H1 (cell line): ENCODE measurements at places on chromosomes 6 and 20. TPM values are rescaled to one million over a fixed set of nuclear protein-coding genes. Genes with fewer than 3 reads are reported as not detected.

The PRR18 gene
- 0.19 and 0.23 TPM in 2 replicates for total RNA-seq

The MEI4 gene
- total RNA-seq = 0.23 and 0.24 TPM in 2 replicates

The GSTA2 gene
- total RNA-seq = not detected in 2 replicates

DNA sequence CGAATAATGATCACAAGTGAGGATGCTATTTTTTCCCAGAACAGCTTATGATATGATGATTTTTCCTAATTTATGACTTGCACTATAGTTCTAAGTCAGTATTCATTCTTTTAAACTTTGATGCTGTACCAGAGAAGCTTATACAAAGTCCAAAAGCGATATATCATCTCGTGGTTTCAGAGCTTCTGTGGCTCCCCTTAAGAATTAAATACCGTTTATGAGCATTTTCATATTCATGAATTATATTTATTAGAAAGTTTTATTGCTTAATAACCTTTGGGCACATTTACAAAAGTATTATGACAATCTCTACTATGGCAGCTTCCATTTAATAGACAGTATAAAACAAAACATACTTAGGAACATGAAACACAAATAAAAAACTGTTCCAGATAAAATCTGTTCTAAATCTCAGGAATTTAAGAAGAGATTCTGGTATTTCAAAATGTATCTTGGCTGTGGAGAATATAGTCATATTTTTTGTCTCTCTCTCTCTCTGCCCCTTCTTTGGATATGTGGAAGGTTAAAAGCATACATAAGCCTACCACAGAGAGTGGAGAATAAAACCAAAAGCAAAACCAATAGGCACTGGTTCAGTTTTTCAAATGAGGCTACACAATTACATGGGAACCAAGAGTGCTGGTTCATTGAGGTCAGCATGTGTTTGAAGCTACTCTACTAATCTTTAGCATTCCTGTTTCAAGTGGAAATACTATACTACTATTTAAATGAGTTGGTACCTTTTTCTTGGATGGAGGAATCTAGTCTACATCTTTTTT, 884.5 kb upstream of the GJE1 start:
- DNase-seq = no peak

DNA sequence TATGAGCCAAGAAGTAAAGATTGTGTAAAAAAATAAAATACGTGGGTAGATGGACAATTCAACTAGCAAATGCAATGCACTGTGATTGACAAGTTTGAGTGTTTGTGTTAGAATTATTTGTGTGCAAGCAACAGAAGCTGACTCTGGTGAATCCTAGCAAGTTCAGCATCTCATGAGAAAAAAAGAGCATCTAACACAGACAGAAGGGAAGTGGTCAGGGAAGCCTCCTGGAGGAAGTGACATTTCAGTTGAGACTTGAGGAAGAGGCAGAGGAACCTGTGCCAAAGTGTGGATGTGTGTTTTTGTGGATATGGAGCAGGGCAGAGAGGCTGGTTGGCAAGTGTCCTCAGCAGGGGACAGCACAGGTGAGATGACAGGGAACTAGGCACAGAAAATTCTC, 248.7 kb downstream of the ZNF217 start:
- DNase-seq = no peak
